ENCODE measurements at places on chromosomes 6 and 20.

DNA sequence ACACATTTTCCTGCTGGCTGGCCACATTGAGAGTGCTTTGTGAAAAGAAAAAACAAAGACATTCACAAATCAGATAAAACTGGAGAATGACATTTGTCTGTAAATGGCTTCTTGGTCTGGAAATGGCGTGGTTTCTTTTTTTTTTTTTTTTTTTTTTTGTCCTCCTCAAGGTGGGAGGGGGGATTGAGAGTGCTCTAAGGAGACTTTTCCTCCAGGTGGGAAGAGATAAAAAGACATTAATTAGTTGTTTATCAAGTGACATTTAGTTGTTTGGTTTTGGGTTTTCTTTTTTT lies 40.4 kb downstream of the GNAS start:
- DNase-seq, result no peak

- DNase-seq, result peak; percentile 71
Measured at GRCh38 chr20:10682939-10683338, 9.1 kb upstream of the JAG1 start.

DNA sequence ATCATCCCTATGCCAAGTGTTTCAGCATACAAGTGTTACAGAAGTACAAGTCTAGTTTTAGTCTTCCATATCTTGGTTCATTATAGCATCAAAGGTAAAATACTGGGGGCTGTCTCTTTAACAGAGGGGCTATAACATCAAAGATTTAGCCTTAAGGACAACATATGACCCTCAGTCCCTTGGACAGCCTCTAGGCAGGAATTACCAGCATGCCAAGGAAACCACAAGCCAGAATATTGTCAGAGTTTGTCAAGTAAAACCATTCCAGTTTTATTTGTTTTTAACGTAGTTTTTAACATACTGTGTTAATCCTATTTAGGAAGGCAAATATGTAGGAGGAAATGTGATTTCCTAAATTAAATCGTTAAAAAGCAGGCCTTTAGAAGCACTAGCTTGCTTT lies 18.6 kb downstream of the ZKSCAN8 start:
- DNase-seq, result no peak

DNA sequence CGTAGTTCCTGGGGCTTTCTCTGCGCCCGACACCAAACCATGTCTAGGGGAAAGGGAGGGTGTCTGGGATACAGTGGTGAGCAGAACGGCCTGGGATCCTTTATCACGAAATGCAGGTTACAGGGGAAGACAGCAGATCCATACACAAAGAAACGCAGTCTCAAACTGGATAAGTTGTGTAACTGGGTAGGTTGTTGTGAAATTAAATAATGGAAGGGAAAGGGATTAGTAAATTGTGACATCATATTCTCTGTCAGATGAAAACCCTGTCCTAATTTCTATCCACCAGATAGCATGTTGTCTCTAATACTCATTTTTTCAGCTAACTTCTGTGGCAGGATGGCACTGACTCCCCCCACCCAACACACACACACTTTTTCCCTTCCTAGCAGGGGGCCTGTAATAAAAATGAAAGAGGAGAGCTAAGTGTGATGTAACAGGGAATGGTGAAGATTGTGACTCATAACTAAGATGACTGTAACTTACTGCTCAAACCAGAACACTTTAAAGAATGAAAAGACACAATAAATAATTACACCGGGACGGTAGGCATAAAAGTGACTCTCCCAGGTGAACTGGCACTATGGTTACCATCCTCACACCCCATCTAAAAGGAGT lies 769 bp upstream of the TRPC4AP start:
- DNase-seq, result peak; percentile 46

DNA sequence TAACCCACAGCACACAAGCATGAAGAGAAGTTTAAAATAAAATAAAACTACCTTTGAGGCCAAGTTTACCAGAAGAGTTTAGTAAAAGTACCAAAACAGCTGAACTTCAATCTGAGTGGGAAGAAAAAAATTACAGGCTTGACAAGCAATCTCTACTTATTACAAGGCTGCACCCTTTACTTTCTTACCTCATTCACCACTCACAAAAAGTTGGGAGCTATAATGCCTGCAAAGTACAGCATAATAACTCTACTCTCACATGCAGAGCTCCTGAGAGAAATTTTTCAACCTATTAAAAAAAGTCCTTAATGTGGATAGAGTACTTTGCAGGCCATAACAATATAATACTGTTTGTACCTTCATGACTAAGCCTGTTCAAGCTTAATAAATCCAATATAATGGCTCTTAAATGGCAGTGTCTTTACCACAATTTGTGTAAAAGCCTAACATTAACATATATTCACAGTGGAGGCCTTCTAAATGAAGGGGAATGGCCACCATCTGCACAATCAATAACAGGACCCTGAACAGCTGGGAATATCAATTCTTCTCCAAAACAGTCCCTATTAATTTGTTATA lies 103.1 kb downstream of the DST start:
- no peak for DNase-seq

DNA sequence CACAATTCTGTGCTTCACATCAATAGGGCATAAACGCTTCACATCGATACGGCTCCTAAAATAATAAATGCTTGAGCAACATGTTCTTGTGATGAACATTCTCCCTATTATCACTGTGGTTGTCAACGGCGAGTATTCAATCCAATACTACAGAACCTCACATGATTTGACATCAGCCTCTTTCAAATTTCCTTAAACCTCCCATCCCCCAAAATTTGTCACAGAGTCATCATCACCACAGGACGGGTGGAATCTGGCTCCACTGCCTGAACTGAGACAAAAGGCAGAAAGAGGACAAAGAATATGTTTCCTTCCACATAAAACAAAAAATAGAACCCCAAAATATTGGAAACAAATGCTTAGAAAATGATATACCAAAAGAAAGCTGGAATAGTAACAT lies 7.3 kb downstream of the THEMIS start:
- DNase-seq, result no peak

DNA sequence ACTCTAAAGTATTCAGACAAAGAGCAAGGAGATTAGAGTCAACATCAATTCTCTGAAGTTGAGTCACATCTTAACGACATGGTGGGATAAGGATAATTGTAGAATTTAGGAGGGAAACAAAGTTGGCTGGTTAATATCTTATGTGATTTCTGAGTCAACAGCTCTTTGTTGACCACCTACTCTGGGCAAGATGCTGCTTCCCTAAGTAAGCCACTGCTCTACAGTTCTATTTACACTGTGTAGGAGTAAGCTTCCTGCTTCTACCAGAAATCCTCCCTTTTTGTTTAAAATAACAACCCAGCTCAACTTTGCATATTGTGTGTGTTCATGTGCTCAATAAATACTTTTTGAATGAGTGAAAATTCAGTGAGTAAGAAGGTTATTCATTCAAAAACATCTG lies 3.1 kb downstream of the HS3ST5 start:
- DNase-seq, result no peak

- DNase-seq, result no peak
Measured at GRCh38 chr6:49576618-49577017, 26.1 kb downstream of the C6orf141 start.

- peak; percentile 42 for DNase-seq
Measured at GRCh38 chr6:29011276-29011734, 6.2 kb upstream of the ZNF311 start.

GRCh38 chr6:160160450-160160849 lies 38.8 kb downstream of the SLC22A1 start:
- DNase-seq, result no peak

DNA sequence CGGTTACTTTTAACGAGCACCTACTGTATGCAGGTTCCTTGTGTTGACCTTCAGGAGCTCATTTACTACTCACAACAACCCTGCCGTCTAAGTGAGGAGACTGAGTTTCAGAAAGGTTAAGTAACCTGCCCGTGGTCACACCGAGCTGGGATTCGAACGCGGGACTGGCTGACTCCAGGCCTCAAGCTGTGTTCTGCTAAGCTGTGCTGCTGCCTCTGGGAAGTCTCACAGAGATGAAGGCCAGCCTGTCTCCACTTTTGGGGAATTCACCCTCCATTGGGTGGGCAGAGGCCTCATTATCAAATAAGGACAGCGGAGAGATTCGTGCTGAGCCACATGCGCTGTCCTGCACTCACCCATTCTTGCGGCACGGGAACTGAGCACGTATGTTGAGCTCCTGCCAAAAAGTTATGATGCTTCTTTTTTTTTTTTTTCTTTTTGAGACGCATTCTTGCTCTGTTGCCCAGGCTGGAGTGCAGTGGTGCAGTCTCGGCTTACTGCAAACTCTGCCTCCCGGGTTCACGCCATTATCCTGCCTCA lies 25.9 kb upstream of the MYT1 start:
- no peak for DNase-seq

- no peak for DNase-seq
Measured at GRCh38 chr20:39268981-39269461, 306.9 kb downstream of the DHX35 start.

DNA sequence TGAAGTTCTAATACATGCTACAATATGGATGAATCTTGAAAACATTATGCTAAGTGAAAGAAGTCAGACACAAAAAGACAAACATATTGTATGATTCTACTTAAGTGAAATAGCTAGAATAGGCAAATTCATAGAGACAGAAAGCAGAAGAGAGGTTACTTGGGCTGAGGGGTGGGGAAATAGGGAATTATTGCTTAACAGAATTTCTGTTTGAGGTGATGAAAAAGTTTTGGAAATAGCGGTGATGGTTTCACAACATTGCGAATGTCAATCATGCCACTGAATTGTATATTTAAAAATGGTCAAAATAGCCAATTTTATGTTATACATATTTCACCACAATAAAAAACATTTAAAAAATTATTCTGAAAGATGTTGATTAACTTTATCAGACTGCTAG lies 6.1 kb downstream of the SLC26A8 start:
- DNase-seq, result peak; percentile 87

DNA sequence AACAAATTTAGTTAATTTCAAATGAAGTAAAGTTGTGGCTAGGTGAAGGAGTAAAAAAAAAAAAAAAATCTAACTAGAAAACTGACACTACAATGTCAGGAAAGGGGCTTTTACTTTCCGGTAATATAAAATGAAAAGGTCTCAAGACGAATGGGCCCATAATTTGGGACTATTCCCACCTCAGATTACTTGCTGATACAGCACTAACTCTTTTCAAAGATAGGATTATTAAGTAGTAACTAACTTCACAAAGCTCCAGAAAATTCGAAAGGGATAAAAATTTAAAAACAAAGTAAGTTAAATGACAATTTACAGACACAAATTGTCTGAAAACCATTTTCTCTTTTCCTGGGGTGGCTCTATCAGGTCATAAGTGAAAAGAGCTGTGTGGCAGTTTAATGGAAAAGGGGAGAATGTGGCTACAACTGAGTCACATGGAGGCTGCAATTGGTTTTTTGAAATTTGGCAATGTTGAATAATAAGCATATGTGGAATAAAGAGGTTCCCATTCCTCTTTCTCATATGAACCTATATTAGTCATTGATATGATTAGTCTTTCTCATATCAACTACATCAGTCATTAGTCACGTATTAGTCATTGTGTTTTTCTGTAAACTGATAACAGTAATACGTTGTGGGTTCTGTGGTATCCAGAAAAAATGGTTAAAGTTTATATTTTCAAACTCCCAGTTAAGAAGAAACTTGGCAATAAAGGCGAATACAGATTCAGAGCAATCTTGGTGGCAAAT lies 78.0 kb downstream of the RWDD2A start:
- DNase-seq, result peak; percentile 6

DNA sequence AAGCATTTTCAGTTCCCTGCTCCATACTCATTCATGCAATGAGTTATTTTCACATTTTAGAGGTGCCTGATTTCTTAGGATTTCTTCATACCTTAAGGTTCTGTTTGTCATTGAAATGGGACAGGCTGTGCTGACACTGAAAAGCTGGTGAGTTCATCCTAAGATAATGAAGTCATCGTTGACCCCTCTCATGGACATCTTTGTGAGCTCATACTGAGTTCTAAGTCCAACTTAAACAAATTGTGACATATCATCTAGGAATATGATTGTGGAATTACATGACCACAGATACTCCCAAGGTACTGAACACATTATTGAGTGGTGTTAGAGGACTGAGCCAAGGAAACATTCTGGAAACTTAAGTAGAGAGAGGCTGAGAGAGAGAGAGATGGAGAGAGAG lies 224.8 kb upstream of the JAG1 start:
- DNase-seq, result no peak

GRCh38 chr20:49186535-49187329 lies 1.4 kb downstream of the STAU1 start:
- peak; percentile 55 for DNase-seq

GRCh38 chr6:121504227-121504626 lies 68.8 kb downstream of the GJA1 start:
- DNase-seq, result peak; percentile 40

- DNase-seq, result no peak
Measured at GRCh38 chr6:97316978-97317377, 34.0 kb upstream of the MMS22L start.

GRCh38 chr6:117795234-117795633 lies 111.8 kb upstream of the SLC35F1 start:
- DNase-seq, result no peak

DNA sequence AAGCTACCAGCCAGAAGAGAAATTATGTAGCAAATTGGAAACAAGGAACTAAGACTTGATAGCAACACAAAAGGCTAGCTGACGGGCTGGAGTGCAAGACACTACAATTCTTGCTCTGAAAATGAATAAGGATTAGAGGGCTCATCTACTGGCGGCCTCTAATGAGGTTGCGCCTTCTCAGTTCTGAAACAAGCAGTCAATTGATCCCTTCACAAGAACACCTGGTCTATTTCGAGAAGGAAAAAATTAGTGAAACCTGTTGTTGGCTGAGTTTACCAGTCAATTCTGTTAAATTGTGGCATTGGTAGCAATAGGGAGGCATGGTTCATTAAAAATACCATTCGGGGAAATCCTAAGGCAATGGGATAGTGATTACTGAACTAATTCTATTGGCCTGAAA lies 74.8 kb upstream of the JARID2 start:
- no peak for DNase-seq

GRCh38 chr6:108260126-108260808 lies 573 bp downstream of the SNX3 start:
- peak; percentile 41 for DNase-seq

Measured in inflammatory macrophage treated with lipopolysaccharide for 1 hour (primary cell).